ENCODE measurements at places on chromosomes 5 and 9.

GRCh38 chr5:65938256-65938655, 11.9 kb downstream of the ERBIN start:
- no peak for DNase-seq

DNA sequence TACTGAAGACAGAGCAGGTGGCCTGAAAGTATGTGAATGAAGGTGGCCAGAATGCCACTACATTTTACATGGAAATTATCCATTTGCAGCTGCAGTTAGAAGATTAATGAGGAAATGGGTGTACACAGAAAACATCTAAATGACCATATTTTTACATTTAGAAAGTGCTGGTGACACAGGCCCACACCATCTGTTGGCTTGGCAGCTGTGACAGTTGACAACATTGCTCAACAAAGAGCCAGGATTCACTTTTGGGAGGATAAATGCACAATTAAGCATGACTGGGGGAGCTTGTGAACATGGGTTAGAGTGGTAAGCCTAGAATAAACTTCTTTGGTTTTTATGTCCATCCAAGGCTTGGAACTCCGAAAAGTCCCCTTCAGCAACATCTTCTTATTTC, 360.5 kb downstream of the KCTD16 start:
- DNase-seq, result no peak

DNA sequence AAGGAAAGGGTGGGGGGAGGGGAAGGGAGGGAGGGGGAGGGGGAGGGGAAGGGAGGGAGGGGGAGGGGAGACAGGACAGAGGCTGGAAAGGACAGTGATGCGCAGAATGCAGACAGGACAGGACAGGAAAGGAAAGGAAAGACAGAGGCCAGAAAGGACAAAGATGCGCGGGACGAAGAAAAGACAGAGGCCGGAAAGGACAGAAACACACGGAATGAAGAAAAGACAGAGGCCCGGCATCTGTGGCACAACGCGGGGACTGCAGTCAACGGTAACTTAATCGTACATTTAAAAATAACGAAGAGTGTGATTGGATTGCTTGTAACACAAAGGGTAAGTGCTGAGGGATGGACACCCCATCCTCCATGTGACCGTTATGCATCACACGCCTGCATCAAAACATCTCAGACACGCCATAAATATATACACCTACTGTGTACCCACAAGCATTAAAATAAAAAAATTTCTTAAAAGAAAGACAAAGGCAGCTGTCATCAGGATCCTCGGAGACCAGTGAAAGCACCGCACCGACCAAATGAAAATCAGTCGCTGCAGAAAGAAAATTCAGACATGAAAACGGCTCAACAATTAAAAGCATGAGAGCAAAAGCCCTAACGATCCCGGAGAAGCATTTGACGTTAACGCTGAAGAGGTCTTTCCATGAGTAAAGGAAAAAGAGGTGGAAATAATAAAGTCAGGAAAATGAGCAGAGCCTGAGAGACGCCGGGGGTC, 52.9 kb upstream of the EXOC3 start:
- DNase-seq, result no peak

- DNase-seq, result no peak
Measured at GRCh38 chr5:66596636-66597182, 516 bp downstream of the MAST4 start.

GRCh38 chr5:27216367-27216950, 178.1 kb upstream of the CDH9 start:
- no peak for DNase-seq

DNA sequence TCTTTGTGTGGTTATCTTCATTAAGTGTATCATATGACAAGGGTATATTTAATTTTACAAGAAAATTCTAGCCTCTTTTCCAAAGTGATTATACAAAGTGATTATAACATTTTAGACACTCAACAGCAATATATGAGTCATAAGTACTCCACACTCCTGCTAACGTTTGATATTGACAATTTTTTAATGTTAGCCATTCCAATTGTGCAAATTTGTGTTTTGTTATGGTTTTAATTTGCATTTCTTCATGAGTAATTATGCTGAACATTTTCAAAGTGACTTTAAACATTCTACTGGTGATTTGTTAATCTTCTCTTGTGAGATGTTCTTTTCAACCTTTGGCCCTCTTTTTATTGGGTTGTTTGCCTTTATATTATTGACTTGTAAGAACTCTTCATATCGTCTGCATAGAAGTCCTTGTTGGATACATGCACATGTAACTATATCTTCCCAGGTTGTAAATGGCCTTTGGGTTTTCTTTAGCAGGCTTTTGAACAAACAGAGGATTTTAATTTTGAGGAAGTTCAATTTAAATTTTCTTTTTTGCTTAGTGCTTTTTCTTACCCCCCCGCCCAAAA, 771.6 kb upstream of the ZNF608 start:
- no peak for DNase-seq

DNA sequence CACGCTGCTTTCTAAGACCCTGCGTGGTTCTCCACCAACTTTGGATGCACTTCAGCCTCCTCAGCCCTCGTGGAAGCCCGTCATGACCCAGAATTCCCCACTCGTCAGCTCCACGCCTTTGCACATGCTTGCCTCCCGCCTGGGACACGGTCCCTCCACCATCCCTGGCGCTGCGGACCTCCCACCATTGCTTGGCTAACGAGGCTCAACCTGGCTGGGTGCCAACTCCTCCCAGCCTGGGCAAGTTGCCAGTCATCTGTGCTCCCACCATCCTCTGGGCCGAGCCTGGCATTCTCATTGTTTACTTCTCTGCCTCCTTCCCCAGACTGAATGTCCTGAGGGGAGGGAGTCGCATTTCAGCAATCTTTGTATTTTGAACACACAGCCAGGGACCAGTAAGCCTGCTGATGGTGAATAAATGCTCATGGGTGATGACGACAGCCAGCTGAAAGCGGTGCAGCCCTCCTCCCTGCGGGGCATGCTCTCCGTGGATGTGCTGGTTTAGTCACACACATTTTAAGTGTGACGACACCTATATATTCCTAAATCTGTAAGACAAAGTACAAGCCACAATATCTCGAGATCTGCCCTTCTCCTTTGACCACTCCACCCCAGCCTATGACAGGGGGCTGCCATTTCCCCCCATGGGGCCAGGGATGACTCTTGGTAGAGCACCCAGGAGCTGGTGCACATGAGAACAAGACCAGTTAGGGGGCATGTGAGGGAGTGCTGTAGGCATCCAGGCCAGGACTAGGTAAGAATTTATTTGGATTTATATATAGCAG, 37.6 kb downstream of the ANKRD33B start:
- DNase-seq, result peak; percentile 92

DNA sequence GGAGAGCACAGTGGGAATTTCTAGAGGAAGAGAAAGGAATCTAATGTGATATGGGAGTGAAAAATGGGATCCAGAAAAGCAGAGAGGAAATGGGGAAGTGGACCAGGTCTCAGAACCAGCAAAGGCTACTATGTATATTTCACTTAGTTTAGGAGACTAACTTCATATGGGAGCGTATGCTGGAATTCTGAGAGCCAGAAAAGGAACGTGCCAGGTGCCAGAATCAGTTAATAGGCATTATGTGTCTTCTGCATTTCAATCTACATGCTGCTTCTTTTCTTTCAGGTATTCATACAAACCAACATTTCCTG, 28.5 kb upstream of the IFNA14 start:
- DNase-seq, result no peak

DNA sequence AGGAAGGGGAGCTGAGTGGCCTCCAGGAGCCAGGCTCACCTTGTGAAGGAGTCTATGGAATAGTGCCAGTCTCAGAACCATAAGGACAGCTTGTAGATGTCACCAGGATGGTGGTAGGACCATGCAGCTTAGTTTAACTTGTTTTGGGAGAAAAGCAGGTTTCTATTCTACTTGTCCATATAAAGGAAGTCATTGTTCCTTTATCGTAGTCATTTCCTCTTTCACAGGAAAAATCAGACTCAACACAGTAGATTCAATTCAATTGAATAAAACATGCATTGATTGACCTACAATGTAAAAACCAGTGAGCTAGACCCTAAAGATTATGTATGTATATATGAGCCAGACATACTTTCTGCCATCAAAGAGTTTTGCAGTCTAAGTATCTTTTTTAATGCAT, 53.3 kb downstream of the MEGF10 start:
- no peak for DNase-seq

DNA sequence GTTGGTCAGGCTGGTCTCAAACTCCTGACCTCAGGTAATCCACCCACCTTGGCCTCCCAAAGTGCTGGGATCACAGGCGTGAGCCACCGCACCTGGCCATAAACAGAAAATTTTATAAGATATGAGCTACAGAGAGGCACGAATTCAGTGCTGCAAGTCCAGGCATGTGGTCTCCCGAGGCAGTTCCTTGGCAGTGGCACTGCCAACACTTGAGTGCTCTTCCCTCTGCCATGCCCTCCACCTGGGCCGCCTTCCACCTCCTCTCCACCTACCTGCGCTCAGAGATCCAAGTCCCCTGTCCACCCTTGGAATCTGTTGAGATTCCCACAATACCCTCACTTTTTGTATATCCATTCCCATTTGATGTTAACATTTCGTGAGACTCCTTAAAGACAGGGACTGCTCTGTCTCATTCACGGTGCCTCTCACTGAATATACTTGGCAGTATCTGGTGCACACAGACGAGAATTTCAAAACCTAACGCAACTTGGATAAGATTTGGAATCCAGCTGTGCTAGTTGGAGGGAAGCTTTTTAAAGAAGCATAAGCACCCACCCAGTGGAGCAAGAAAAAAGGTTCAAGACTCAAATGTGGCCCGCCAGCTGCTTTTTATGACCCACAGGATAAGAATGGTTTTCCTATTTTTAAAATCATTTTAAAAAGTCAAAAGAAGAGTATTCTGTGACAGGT, 68.3 kb downstream of the DCP2 start:
- DNase-seq, result no peak

GRCh38 chr5:172280929-172281328, 2.6 kb downstream of the UBTD2 start:
- DNase-seq, result no peak

DNA sequence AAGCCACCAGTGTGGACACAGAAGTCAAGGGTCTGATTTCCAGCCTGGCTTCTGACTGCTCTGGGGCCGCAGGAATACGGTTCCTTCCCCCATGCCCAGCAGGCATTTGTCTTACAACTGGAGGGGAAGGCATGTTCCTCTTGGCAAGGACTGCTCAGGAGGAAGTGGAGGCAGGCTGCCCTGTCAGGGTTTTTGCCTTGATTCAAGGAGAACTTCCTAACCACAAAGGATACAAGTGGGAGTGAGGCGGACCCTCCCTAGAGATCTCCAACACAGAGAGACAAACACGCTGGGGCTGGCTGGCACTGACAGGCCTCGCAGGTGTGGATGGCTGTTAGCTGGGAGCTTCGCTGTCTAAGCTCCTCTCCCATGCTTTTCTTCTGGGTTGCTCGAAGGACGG, 19.1 kb downstream of the TGFBI start:
- no peak for DNase-seq

- no peak for DNase-seq
Measured at GRCh38 chr5:33237471-33237870, 203.3 kb upstream of the TARS1 start.

DNA sequence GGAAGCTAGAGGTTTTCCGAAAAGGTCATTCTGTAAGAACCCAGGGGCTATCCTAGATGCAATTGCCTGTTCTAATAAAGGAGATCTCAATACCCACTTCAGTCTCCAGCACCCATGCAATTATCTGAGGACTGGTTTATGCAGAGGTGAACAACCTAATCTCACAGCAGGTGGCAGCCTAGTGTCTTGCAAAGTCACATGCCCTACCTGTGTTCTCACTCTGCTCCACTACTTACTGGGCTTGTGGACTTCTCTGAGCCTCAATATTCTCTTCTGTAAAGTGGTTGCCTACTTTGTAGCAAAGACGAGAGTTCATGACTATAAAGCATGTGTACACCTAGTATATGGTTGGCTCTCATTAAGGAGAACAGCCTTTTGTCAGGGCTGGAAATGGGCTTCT, 21.0 kb upstream of the ALDH1B1 start:
- DNase-seq, result peak; percentile 71

DNA sequence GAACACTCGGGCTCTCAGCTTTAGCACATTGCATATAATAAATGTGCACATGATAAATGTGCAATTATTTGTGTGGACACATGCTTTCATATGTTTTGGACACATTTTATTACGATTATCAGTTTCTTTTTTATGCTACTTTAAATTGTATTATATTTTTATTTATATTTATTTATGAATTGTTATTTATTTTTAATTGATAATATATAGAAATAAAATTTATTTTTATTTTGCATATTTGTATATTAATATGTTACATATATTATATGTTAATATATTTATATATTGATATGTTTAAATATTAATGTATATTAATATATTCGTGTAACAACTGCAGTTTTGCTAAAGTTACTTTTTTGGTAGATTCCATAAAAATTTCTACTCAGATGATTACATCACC, 454.8 kb upstream of the CDH10 start:
- no peak for DNase-seq

- no peak for DNase-seq
Measured at GRCh38 chr9:106860721-106861639, 2.0 kb upstream of the ZNF462 start.

- DNase-seq, result no peak
Measured at GRCh38 chr5:68542207-68542606, 326.7 kb downstream of the PIK3R1 start.

GRCh38 chr5:109041317-109041716, 293.6 kb downstream of the FER start:
- no peak for DNase-seq

- no peak for DNase-seq
Measured at GRCh38 chr9:91077624-91078368, 276.2 kb downstream of the SYK start.

- no peak for DNase-seq
Measured at GRCh38 chr9:14440062-14440461, 126.1 kb upstream of the NFIB start.

- DNase-seq, result no peak
Measured at GRCh38 chr5:116652903-116653302, 78.3 kb upstream of the SEMA6A start.

DNA sequence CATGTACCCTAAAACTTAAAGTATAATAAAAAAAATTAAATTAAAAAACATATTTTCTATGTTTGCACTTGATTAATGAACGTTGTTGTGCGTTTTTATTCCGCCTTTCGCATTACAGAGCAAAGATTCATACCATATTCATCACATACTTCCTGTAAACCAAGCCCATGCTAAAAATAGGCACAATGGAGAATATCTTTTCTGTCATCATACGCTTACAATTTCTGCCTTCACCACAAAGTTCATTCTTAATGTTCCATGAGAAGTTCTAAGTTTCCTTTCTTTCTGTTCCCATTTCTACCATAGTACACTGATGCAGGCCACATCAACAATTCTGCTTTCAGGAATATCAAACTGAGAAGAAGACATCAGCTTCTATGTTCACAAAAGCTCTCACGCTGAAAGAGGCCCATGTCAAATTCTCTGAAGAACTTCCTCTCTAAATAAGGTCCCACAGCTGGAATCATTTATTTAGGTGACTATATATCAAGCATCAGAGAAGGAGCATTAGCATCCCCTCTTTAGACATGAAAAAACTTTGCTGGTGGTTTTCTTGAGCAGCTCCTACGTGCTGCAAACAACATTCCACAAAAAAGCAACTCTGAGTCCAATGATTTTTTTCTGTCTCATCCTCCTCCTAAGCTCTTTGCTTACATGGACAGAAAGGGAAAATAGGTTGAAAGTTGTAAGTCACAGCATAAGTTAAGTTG, 456.4 kb downstream of the CDH10 start:
- DNase-seq, result no peak

All from NCI-H1092 (cell line).